ENCODE measurements at places on chromosomes 2 and 18.

GRCh38 chr2:235501673-235502031, 7.8 kb downstream of the AGAP1 start:
- no peak for DNase-seq

DNA sequence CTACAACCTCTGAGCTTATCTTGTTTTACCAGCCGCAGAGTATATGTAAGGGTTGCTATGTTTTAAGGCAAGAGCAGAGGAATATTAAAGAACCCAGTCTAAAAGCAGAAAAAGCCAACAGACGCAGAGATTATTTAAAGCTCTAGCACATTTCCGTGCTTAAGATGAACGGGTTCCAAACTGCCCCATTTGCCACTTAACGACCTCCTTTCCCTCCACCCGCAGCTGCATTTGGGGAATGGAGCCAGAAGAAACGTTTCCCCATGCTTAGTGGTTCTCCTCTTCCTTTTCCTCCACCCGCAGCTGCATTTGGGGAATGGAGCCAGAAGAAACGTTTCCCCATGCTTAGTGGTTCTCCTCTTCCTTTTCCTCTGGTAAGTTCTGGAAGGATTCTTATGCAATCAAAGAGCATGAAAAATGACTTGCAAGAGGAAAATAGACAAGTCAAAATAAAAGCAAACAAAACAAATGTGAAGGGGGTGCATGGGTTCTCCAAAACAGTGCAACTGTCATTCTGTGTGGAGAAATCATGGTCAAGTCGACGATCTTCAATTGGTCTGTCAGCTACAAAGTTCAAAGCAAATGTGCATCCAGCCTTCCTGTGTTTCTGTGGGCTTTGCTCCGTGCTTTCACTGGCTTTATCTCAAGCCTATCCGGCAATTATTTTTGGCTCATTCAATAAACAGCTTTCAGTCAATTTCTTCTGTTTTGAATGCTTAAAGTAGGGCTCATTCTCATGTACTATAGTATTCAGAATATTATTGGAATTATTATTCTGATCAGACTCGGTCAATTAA, 57.8 kb downstream of the DIPK1C start:
- no peak for DNase-seq

- no peak for DNase-seq
Observed at GRCh38 chr2:10329880-10330699, 27.4 kb downstream of the HPCAL1 start.

DNA sequence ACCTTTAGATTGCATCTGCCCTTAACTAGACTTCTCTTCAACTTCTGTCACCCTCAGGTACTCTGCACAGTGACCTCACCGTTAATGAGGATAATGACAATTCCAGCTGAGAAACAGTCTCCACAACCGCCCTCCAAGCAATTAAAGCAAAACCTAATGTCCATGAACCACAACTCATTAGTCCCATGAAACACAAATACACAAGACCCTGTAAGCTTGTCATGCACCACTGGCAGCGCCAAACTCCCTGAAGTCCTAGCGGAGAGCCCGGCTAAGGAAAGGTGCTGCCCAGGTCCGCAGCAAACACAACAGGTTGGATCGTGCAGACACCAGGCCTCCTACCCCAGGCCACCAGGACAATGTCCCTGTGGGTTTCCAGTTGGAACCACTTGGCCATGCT, 7.4 kb downstream of the SMAD7 start:
- DNase-seq, result no peak

DNA sequence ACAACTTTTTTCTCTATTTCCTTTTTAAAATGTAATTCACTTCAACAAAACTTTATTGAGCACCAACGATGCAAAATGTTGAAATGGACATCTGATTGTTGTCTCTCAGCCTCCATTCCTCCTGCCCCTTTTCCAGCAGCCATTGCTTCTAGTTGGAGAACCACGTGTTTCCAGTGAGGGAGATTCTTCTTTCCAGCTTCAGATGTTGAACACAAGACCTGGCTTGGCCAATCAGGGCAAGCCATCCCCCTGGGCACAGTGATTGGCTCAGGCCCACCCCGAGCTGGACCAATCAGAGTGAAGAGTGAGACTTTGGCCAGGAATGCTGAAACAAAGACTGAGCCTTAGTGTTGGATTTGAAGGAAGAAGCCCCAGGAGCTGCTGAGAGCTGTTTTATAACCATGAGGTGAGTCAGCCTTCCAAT, 59.0 kb downstream of the E2F6 start:
- no peak for DNase-seq
